ENCODE measurements at places on chromosomes 13 and 19.
A peak's percentile ranks its signal among the peaks of the same experiment; 100 is the strongest.

- DNase-seq, result no peak
These were observed 21.6 kb downstream of the MAST3 start for GRCh38 chr19:18119013-18119716.

DNA sequence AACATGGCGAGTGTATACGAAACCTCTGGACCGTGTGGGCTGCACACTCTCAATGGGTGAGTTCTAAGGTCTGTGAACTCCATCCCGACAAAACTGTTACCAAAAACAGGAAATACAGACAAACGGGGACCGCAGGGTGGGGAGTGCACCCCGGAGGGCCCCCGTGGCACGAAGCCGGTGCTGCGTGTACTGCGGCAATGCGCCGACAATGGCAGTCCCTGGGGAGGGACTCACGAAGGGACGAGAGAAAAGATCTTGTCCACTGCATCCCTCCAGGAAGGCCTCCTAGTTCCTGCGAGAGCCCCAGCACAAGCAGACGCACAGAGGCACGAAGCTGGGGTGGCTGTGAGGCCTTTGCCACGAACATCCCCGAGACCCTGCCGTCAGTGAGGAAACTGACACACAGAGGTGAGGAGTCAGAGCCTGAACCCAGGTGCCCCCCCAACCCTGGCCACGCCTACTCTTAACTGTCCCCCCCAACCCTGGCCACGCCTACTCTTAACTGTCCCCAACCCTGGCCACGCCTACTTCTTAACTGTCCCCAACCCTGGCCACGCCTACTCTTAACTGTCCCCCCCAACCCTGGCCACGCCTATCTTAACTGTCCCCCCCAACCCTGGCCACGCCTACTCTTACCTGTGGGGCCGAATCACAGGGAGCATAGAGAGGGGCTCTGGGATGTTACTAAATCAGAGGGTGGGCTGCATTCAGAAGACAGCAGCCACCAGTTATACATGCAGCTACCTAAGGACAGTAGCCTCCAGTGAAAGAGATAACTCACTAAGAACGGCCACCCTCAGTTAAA, 4.2 kb downstream of the MED16 start:
- DNase-seq, result peak; percentile 54

- no peak for DNase-seq
These were observed 102.7 kb upstream of the UQCRFS1 start for GRCh38 chr19:29315556-29316190.

DNA sequence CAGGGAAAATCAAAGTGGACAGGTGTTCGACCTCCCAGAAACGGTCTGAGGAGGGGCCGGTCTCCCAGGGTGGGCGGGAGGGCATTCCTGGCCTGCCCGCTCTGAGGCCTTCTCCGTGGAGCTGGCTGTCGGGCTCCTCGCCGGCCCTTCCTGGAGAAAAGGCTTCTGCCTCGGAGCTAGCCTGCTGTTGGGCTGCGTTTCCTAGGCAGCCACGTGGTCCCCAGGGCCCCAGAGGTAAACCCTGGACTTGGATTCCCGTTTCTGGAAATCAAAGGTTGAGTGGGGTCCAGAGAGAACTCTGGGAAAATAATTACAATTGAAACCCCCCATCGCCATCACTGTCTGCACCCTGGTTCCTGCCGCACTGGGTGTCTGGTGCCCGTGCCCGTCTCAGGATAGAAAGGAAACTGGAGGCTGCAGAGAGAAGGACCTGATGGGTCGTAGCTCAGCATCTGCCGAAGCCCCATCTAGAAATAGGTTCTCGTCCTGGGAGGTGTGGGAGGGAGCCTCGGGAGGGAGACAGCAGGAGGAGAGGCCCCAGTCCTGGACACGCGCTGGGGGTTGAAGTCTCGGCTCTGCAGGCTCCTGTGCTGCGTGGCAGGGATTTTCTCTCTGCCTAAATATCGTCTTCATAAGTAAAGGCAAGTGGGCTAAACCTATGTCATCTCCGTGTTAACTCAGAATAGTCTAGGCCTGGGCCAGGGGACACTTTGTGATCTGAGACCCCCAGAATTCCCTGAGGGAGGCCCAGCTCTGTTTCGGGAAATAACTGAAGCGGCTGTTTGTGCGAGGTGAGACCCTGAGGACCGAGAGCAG, 7.7 kb upstream of the PROZ start:
- no peak for DNase-seq

- DNase-seq, result no peak
These were observed at the start of gene NALCN for GRCh38 chr13:101416181-101417042. Gene NALCN, minus strand, starts transcription at chr13:101416508. Its CDS starts 17,382 bp downstream, at chr13:101399126.

DNA sequence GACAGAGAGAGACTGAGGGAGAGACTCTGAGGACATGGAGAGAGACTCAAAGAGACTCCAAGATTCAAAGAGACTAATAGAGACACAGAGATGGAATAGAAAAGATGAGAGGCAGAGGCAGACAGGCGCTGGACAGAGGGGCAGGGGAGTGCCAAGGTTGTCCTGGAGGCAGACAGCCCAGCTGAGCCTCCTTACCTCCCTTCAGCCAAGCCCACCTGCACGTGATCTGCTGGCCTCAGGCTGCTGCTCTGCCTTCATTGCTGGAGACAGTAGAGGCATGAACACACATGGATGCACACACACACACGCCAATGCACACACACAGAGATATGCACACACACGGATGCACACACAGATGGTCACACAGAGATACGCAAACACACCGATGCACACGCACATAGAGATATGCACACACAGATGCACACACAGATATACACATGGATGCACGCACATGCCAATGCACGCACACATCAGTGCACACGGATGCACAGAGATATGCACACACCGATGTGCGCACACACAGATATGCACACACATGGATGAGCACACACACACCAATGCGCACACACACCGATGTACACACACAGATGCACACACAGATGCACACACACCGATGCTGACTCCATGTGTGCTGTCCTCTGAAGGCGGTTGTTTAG, 3.3 kb upstream of the F10 start:
- DNase-seq, result no peak

GRCh38 chr19:54791476-54791875, 11.9 kb upstream of the KIR2DL4 start:
- DNase-seq, result no peak
